Vein endothelial cell (primary cell): ENCODE measurements at places on chromosomes 7 and 10. TPM values are rescaled to one million over a fixed set of nuclear protein-coding genes. Genes with fewer than 3 reads are reported as not detected.

The GJD4 gene
- not detected in 2 replicates for total RNA-seq

The WDFY4 gene
- 1.3 and 3.3 TPM in 2 replicates for total RNA-seq

The HMX3 gene
- total RNA-seq, result not detected in 2 replicates

The SPDYE8 gene
- total RNA-seq, result not detected in 2 replicates

The IDI2 gene
- total RNA-seq, result not detected in 2 replicates

The BTBD16 gene
- total RNA-seq, result not detected in 2 replicates

The LIPN gene
- not detected in 2 replicates for total RNA-seq

The NKX2-3 gene
- not detected in 2 replicates for total RNA-seq

The FGFBP3 gene
- total RNA-seq, result 0.29 and 0.65 TPM in 2 replicates

The ZDHHC16 gene
- total RNA-seq, result 56.7 and 56.8 TPM in 2 replicates

The MALRD1 gene
- not detected in 2 replicates for total RNA-seq

The ERLIN1 gene
- 31.4 and 39.9 TPM in 2 replicates for total RNA-seq

The TYW1 gene
- 14.0 and 15.8 TPM in 2 replicates for total RNA-seq

The GPAM gene
- 10.3 and 10.5 TPM in 2 replicates for total RNA-seq

The GIMAP6 gene
- total RNA-seq, result 171 and 211 TPM in 2 replicates

The AGR2 gene
- not detected in 2 replicates for total RNA-seq

The FANK1 gene
- 2.5 and 3.3 TPM in 2 replicates for total RNA-seq

The SLC29A4 gene
- 2.1 and 6.2 TPM in 2 replicates for total RNA-seq

The HOXA4 gene
- 1.4 and 1.6 TPM in 2 replicates for total RNA-seq

The FAM237B gene
- total RNA-seq, result not detected in 2 replicates

The CCNJ gene
- 32.0 and 32.6 TPM in 2 replicates for total RNA-seq

The LAMB4 gene
- total RNA-seq, result 0.48 and 1.3 TPM in 2 replicates

The SNCG gene
- 53.1 and 60.4 TPM in 2 replicates for total RNA-seq

The ALOX5 gene
- total RNA-seq, result not detected in 2 replicates
